ENCODE measurements at places on chromosomes 3 and 15.
A peak's percentile ranks its signal among the peaks of the same experiment; 100 is the strongest.

GRCh38 chr3:97108136-97108535, 293.7 kb downstream of the EPHA6 start:
- no peak for DNase-seq

- no peak for DNase-seq
Measured at GRCh38 chr3:98574132-98574531, 19.3 kb downstream of the CPOX start.

DNA sequence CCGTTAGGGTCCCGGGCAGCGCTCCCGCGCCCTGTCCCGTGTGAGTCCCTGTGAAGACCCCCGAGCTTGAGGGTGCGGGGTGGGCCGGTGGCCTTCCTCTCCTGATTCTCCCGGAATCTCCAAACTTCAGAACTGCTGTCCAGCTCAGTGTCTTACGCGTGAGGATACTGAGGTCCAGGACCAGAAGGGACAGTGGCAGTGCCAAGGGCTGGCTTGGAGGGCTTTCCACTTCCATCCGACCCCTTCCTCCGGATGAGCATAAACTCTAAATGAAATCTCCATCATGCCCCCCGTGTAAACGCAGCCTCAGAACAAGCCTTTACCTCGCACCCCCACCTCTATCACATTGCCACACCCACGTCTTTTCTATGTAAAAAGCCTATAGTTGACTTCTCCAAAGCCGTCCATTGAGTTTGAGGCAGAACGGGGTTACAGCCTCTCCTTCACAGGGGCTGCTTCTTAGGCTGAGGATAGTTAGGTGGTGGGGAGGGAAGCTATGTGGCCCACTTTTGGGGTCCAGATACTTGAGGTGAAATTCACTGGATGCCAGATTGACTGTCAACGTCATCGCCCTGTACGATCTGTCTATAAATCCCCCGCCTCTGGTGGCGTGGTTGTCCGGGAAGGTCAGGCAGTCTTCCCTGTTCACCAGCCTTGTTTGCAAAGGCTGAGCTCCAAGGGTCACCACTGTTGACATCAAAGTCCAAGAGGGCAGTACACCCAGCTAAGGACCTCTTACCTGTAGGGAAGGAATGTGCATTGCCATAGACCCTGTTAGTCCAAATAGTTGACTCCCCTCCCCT, 1.1 kb downstream of the EDEM1 start:
- peak; percentile 67 for DNase-seq

DNA sequence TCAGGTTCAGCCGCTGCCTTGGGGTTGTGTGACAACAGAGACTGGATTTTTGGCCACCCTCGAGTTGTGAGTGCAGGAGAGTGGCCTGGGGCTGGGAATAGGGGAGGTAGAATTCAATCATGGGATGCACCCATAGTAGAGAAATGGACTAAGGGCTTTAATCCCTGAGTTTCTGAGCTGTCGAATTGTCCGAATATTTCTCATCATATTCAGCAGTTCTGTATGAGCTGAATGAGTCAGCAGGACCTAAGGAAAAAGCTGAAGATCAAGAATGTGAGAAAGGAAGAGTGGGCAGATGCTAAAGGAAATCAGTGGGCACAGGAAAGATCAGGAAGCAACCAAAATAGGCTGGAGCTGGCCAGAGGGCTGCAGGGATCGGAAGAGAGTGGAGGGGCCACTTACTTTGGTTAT, 44.4 kb upstream of the SACM1L start:
- no peak for DNase-seq

DNA sequence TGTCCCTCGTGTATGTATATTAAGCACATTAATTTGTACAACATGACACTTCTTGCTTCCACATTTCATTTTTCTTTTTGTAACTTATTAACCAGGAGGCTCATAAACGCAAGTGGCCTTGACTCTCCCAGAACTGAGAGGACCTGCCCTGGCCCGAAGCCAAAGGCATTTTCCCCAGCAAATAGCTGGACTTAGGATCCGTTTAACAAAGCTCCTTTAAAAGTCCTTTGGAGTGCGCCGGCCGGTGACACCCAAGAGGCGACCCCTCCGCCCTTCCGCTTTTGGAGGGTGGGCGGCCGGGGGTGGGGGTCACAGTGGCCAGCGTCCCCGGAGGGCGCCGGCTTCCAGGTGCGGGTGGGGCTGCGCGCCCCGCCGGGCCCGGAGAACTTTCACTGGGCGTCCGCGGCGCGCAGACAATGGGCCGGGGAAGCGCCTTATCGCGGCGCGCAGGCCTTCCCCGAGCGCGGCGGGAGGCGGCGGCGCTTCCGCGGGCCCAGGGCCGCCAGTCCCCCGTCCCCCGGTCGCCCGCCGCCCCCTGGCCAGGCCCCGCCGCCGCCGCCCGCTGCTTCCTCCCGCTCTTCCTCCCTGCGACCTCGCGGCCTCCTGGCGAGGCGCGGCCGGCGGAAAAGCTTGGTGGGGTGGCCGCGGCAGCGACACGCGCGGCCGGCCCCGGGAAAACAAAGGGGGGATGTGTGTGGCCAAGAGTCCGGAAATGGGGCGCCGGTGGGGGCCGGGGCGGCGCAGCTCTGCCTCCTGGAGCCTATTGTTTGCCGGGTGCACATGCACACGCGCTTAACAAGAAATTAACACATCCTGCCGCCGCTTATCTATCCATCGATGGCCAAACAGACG, 613.4 kb downstream of the MCTP2 start:
- DNase-seq: peak; percentile 71

DNA sequence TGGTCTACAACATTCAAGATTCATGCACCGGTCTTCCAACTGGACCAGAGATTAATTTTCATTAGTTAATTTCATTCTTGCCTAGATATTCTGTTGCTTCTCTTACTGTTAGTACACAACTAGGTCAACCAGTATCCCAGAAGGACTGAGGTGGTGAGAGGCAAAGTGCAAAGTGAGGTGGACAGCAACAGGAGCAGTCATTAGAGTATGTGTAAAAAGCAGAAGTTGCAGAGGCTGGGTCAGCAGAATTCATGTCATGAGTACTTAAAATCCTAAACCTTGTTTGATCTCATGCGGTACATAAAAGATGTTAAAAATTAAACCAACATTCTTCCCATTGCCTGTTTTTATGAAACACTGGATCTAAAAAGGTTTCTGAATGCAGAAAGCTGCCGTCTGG, 46.7 kb downstream of the PARP14 start:
- no peak for DNase-seq

- no peak for DNase-seq
Measured at GRCh38 chr3:14242490-14243311, 64.1 kb downstream of the LSM3 start.

GRCh38 chr3:44661189-44661588, 12.7 kb downstream of the ZNF35 start:
- DNase-seq: no peak

DNA sequence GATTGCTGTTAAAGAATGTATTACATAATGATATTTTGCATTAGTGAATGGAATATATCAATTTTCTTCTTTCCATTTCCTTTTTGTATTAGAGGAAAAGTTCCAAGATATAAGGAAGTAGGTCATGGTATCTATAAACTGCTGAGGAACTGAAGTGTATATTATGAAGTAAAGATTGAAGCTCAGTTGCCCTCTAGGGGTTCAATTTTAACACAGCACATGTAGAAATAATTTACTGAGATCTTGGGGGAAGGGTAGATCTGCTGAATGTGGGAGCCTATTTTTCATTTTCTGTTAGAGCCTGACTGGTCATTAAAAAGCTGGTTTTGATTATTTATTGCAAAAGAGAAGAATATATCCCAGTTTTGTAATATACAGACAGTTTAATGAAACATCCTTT, 45.2 kb downstream of the CMC1 start:
- DNase-seq: no peak

DNA sequence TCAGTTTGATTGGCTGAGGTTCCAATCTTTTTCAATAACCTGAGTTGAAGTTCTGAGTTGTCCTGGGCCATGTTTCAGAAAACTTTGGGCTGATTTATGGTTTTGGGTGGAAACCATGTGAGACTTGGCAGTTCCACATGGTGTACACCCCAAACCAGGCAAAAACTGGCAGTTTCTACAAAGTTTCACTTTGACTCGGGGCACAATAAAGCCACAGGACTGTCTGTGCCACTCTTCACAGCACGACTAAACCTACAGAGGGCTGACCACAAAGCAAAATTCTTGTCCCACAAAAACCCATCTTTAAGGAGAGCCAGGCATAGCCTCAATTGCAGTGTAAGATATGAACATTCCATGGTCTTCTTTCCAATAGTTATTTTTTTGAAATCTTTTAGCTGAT, 155.0 kb downstream of the DUT start:
- no peak for DNase-seq

DNA sequence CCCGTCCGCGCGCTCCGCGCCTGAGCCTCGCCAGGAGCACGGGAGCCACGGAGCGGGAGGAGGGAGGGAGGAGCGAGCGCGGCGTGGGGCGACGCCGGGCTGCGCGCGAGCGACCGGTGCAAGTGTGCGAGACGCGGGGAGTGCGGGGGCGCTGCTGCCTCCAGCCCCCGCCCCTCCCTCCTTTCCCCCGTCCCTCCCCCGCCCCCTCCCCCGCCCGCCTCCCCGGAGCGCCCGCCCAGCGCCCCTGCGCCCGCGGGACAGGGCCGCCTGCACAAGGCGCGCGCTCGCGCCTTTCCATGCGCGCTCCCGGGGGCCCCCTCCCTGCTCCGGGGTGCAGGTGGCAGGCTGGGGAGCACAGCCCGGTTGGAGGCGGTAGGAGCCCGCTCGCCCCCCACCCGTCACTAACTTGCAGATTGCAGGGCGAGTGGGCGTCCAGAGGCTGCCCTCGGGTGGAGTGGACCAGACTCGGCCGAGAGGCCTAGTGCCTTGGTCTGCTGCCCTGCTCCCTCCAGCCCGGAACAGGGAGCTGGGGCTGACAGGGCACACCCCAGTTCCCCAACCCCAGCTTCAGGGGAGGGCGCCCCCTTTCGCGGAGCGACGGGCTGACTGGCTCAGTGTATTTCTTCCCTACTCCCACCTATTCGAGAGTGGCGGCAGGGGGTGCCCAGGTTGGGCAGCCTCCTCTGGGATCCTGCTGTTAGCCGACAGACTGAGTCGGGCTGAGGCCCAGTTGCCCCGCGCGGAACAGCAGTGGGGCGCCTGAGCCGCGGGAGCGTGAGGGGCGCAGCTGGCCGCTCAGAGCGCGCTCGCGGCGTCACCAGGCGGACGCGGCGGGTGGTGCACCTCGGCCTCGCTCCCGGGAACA, at the start of gene WNT7A:
WNT7A (minus strand) TSS at position 126 of the 865 bp plus-strand sequence. CDS start 255 bp downstream, outside the sequence.
- DNase-seq: no peak

DNA sequence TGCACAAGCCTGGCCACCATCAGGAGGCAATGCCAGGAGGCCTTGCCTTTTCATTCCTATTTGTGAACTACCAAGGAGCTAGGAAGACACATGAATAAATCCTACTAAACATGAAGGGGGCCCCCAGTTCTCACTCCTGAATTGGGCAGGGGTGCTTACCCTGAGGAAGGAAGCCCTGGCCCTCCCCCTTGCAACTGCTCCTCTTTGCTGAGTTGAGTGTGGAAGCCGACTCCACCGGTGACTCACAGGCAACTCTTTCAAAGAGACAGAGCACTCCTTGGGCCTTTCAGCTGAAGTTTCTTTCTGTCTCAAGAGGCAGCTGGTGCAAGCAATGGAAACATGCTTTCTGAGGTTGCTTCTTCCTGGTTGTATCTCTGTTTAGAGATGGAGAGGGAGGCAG, 1.7 kb downstream of the GABRG3 start:
- no peak for DNase-seq

GRCh38 chr15:33941279-33942063, 26.8 kb upstream of the CHRM5 start:
- DNase-seq: no peak

DNA sequence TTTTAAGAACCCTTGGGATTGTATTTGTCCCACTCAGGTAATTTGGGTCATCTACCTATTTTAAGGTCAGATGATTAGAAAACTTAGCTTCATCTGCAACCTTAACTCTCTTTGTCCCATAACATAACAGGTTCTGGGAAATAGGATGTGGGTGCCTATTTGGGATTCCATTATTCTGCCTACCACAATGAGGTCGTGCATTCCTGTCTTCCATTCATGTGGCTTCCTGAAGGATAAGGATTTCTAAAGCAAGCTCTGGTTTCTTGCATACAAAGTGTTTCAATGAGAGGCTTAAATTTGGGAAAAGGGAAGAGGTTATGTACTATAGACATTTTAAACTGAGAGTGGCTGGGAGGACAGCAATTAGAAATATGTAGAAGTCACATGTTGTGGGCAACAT, 190.3 kb downstream of the MCTP2 start:
- DNase-seq: no peak

DNA sequence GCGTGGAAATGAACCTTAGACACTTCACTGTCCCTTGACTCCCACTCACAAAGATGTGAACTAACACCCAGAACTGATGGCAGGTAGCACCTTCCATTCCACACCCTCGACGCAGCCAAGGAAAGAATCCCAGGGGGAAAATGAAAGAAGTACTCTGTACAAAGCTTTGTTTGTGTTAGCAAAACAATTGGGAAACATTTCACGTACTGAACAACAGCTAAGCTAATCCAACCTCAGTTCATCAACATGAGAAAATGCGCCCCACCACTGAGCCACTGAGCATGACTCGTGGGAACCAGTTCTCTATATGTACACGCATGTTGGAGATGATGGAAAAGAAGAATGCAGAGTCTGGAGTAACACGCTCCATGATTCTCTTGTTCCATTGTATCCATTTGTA, 32.0 kb downstream of the CORO2B start:
- no peak for DNase-seq

GRCh38 chr15:63463793-63464192, 40.6 kb upstream of the USP3 start:
- no peak for DNase-seq

- DNase-seq: no peak
Measured at GRCh38 chr3:100782906-100783305, 73.6 kb downstream of the TFG start.

DNA sequence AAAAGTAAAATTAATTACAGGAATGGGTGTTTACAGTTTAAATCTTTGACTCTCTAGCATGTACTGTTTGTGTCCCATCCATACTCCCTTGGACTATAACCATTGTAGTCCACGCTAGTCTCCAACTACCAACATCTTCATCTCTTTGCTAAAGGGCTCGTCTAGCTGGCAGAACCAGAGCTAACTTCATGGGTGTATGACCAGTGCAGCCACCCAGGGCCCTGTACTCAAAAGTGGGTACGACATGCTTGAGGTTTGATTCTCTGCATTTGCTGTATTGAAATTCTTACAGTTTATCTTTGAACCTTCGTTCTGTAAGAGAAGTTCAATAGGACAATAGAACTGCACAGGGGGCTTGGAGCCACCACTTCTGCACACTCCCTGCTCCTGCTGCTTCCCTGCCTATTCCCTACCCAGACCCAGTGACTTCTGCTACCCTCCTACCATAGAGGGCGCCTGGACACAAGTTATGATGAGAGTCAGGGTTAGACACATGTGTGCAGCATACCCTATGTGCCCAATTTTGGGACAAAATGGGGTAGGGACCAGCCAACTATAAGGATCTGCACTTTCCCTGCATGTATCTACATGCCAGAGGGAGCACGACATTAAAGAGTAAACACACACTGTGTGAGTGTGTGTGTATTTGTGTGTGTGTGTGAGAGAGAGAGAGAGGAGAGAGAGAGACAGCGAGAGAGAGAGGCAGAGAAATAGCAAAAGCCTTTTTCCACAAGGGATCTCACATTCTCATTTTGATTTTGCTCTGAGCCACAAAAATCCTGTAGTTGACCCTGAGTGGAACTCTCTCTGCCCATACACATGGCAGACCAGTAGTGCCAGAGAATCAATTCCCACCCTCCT, 59.0 kb upstream of the NECTIN3 start:
- DNase-seq: no peak
